ENCODE measurements at places on chromosomes 7 and 10.

GRCh38 chr10:22609251-22609650 lies 105.1 kb downstream of the PIP4K2A start:
- DNase-seq, result no peak

- DNase-seq, result no peak
Measured at GRCh38 chr7:48512892-48513291, 341.6 kb downstream of the ABCA13 start.

DNA sequence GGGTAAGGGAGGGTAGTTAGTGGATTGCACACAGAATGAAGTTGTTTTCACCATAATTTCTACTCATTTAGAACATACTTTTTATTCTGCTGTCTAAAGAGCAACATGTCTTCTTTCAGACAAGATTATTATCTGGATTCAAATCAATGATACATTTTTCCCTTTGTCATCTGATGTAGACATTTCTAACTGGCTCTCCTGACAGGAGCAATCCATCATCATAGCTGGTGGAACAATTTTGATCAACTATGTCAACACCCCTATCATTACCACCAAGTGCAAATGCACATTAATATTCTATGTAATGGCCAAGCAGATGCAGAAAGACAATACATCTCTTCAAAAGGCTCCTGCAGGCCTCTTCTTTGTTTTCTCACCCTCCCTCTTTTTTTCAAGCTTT lies 672.9 kb upstream of the LRRTM3 start:
- no peak for DNase-seq

GRCh38 chr7:129906700-129907099 lies 46.1 kb downstream of the UBE2H start:
- no peak for DNase-seq

DNA sequence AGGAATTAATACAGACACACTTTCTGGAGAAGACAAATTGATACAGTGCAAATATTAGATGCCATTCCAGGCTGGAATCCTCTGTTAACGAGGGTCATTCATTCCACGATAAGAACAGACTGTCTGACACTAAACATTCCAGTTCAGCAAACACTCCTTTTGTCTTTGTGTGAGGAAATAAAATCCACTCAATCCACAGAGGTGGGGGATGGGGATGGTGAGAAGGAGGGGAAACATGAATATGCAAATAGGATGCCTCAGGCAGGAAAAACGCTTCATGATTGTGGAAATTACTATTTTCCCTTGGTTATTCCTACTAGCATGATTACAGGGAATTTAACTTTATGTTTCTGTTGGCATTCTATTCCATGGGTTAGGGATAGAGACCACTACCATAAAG lies 196.9 kb upstream of the CDCA7L start:
- DNase-seq, result no peak

GRCh38 chr10:11849911-11850310 lies 26.8 kb downstream of the PROSER2 start:
- DNase-seq, result no peak
